Endodermal cell (in vitro differentiated cells): ENCODE measurements at places on chromosomes 1 and 21. TPM values are rescaled to one million over a fixed set of nuclear protein-coding genes. Genes with fewer than 3 reads are reported as not detected.
A peak's percentile ranks its signal among the peaks of the same experiment; 100 is the strongest.

Gene SELL
- total RNA-seq = 0.14 to 1.2 TPM (median 0.95 TPM) in 3 replicates

Gene AK5
- 0.46 and 0.84 TPM in 2 replicates for total RNA-seq

Gene TRAF5
- total RNA-seq = 43.7 and 56.5 TPM in 2 replicates

GRCh38 chr1:199163267-199163666, 524.4 kb downstream of the PTPRC start:
- no peak for DNase-seq

Gene TDRD10
- total RNA-seq = 0.56 TPM in 1 of 3 replicates, not detected in the others

GRCh38 chr1:16092923-16093511, 19.6 kb upstream of the FAM131C start:
- DNase-seq = peak; percentile 43

- DNase-seq = peak; percentile 68
These were observed 33.6 kb downstream of the AHDC1 start for GRCh38 chr1:27570356-27570755.

GRCh38 chr1:204321665-204322064, 38.1 kb downstream of the PLEKHA6 start:
- DNase-seq = no peak

GRCh38 chr21:35201288-35201687, 152.2 kb upstream of the RUNX1 start:
- no peak for DNase-seq

Gene GRIK1
- total RNA-seq = not detected in 2 replicates

DNA sequence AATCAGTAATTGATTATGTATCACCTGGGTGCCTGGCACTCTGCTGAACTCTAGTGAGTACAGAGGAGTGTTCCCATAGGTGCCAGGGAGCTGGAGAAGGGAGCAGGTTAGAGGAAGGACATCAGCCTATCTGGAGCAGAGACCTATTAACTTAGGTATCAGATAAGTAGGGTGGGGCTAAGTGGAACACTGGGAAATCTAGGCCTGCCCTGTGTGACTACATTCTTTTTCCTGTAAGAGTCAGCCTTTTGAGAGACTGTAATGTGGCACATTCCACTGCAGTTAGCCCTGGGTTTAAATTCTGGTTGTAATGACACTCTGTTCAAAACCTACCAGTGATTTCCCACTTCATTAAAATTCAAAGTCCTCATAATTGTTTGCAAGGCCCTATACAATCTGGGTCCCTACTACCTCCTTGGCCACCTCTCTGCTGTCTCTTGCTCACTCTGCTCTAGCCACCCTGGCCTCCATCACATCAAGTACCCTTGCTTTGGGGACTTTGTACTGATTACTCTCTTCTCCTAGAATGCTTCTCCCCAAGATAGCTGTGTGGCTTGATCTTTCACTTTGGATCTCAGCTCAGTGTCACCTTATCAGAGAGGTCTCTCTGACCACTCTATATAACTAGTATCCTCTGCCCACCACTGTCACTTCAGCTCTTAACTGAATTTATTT, 12.9 kb downstream of the STX12 start:
- DNase-seq = no peak

GRCh38 chr1:227928811-227929375, 18.8 kb downstream of the WNT9A start:
- no peak for DNase-seq
